Jurkat, Clone E6-1 (cell line): ENCODE measurements at places on chromosomes 16 and 17.

DNA sequence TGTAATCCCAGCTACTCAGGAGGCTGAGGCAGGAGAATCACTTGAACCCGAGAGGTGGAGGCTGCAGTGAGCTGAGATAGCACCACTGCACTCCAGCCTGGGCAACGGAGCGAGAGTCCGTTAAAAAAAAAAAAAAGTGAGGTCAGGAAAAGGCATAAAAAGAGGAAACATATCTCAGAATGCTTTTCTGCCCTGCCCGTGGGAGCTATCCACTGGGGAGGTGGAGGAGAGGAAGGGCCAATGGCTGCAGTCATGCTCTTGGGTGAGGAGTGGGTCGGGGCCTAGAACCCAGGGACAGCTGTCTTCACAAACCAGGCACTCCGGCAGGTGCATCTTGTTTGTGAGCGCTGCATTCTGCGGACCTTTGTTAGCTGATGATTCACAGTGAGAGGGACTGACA, 60.0 kb upstream of the CDC42EP4 start:
- no peak for DNase-seq

DNA sequence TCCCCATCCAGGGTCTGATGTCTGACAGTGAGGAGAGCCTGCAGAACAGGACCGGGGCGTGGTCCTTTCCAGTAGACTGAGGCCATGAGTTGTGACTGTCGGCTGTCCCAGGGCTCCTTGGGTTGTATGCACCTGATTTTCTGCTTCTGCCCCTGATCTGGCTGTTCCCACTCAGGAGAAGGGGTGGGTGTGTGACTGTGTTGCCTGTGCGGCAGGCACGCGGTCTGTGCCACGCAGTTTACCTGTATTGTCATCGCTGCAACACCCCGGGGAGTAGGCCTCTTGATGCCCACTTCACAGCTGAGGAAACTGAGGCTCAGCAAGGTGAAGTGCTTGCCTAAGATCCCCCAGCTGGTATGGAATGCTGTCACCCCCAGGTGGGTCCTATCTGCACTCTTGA, 1.4 kb downstream of the CRISPLD2 start:
- no peak for DNase-seq

DNA sequence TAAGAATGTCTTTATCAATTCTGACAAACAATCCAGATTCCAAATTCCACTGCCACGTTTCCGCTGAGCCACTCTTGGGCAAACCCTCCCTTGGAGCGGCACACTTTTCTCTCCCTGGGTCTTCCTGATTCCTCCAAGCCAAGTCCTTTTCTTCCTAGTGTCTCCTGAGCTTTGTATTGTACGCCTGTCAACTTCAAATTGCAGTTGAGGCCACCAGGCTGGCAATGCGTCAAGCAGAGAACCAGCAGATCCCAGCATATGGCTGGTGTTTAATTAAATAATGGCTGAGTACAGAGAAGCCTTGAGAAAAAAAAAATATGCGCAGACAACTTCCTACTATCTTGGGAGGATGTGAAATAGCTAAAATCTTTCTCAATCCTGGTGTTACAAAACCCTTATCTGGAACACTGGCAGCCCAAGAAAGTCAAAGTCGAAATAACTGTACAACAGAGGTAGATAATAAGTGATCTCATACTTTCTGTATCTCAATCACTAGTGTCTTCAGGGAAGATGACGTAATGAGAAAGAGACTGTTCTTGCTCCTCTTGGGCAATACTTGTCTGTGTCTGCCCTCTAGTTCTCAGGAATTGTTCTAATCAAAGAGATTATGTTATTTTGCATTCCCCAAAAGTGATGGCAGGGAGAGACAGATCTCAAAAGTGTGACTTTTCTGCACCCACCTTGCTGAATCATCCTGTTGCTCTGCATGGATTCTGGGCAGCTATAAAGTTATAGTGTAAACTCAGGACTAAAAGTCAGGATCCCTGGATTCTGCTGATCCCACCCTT, 15.0 kb downstream of the SMIM36 start:
- peak; percentile 5 for DNase-seq

GRCh38 chr17:61405686-61406536, 6.3 kb downstream of the TBX2 start:
- no peak for DNase-seq

DNA sequence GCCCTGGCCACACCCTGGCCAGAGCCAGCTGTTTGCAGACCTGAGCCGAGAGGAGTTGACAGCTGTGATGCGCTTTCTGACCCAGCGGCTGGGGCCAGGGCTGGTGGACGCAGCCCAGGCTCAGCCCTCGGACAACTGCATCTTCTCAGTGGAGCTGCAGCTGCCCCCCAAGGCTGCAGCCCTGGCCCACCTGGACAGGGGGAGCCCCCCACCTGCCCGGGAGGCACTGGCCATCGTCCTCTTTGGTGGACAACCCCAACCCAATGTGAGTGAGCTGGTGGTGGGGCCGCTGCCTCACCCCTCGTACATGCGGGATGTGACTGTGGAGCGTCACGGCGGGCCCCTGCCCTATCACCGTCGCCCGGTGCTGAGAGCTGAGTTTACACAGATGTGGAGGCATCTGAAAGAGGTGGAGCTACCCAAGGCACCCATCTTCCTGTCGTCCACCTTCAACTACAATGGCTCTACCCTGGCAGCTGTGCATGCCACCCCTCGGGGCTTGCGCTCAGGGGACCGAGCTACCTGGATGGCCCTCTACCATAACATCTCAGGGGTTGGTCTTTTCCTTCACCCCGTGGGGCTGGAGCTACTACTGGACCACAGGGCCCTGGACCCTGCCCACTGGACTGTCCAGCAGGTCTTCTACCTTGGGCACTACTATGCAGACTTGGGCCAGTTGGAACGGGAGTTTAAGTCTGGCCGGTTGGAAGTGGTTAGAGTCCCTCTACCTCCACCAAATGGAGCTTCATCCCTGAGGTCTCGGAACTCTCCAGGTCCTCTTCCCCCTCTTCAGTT, 578 bp downstream of the AOC2 start:
- no peak for DNase-seq

- DNase-seq, result no peak
Observed at GRCh38 chr17:50382931-50383330, 9.9 kb downstream of the EME1 start.

GRCh38 chr17:74951680-74952421, 16.2 kb downstream of the OTOP3 start:
- DNase-seq, result no peak

DNA sequence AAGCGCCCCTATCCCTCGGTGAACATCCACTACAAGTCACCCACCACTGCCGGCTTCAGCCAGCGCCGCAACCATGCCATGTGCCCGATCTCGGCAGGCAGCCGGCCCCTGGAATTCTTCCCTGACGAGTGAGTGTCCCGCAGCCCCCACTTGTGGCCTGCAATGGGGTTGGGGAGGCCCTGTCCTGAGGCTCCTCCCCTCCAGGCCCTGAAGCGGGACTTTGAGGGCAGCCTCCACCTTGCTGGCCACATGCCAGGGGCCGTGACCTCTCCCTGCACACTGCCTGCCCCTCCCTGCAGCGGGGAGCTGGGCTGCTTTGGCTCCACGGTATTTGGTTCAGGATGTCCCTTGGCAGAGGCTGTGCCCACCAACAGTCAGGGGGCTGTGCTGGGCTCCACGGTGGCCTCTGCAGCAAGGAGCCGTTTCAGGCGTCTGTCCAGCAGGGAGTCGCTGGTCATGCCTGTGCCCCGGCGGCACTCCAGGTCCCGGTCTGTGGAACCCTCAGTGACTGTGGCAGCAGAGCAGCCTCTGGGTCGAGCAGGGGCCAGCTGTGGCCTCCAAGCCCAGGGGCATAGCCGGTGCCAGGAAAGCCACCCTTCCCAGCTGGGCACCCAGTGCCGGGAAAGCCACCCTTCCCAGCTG, 8.3 kb downstream of the NME3 start:
- no peak for DNase-seq

- DNase-seq, result no peak
Observed at GRCh38 chr17:73255671-73256181, 6.0 kb downstream of the CPSF4L start.

GRCh38 chr17:19933221-19933620, 44.4 kb downstream of the AKAP10 start:
- DNase-seq, result no peak

GRCh38 chr16:84605339-84605848, 12.5 kb downstream of the COTL1 start:
- DNase-seq, result no peak

DNA sequence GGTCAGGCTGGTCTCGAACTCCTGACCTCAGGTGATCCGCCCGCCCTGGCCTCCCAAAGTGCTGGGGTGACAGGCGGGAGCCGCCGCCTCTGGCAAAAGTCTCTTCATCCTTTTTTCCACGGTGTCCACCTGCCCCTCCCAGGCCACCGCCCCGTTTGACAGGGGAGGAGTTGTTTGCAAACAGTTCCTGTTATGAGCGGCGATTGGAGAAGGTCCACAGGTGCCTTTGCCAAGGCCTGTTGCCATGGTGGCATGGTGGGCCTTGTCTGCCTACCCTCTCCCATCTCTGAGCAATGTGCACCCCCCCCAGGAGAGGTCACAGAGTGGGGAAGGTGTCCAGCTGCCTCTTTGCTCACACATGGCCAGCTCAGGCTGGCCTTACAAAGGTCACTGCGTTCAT, 16.0 kb upstream of the RAP1GAP2 start:
- no peak for DNase-seq

DNA sequence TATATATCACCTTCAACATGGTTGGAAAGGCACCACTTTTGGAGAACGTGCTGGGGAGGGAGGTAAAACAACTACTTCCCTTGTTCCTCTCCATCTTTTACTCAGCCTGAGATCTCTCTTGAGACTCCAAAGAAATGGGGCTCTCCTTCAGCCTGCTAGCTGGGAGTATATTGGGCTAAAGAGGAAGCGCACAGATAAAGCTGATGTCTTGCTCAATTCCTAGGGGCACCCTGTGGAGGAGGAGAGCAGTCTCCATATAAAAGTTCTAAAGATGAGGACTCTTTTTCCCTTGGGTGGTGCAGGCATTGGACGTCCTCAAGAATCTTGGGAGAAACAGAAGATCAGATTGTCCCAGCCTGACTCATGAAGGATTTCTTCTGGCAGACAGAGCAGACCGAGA, 4.6 kb upstream of the ETV4 start:
- DNase-seq, result no peak
